ENCODE measurements at places on chromosomes 6 and 20.

DNA sequence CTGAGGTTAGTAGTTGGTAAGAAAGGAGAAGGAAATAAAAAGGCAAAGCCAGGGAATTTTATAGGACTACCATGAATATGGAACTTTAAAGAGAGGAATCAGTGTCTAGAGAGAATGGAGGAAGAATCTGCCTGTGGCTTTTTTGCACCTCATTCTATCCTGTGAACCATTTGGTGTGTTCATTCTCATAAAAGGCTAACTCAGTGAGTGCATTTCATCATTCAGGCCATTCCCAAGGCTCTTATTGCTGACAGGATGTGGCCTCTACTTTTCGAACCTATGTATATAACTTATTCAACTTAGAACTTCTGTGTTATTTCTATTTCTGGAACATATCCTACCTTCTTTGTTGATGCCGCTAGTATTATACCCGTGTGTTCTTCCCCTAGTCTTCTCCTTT lies 27.1 kb downstream of the HSF2 start:
- DNase-seq = no peak

DNA sequence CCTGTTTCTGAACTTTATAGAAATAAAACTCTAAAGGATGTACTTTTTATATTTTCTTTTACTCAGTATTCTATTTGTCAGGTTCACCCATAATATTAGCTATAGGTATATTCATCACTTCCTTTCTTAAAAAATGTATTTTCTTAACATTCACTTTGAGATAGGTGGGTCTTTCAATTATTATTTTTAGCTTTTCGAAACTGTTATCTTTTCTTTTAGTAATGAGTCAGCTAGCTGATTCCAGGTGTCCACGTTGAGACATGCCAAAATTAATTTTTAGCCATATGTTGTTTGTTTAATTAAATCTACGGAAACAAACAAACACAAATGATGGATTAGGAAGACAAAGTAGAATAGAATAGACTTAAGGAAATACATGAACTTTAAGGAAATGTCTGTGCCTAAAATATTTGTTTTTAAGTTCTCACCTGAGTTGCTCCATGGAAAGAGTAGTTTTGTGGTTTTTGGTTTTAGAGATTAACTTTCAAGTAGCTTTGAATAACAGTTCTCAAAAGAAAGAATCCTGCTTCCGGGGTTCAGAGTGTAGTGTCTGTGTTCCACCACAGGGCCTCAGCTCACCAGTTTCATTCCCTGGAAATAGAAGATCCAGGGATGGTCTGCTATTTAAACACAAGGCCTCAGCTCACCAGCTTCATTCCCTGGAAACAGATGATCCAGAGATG lies 435.0 kb downstream of the HAO1 start:
- no peak for DNase-seq

GRCh38 chr6:11251553-11252360 lies 19.3 kb upstream of the NEDD9 start:
- no peak for DNase-seq

- DNase-seq = no peak
Observed at GRCh38 chr6:138657065-138657425, 116.5 kb upstream of the CCDC28A start.
